ENCODE measurements at places on chromosomes 1 and 21. TPM values are rescaled to one million over a fixed set of nuclear protein-coding genes. Genes with fewer than 3 reads are reported as not detected.

- DNase-seq, result no peak
Observed at GRCh38 chr21:43925096-43925481, 60.1 kb downstream of the AGPAT3 start.

DNA sequence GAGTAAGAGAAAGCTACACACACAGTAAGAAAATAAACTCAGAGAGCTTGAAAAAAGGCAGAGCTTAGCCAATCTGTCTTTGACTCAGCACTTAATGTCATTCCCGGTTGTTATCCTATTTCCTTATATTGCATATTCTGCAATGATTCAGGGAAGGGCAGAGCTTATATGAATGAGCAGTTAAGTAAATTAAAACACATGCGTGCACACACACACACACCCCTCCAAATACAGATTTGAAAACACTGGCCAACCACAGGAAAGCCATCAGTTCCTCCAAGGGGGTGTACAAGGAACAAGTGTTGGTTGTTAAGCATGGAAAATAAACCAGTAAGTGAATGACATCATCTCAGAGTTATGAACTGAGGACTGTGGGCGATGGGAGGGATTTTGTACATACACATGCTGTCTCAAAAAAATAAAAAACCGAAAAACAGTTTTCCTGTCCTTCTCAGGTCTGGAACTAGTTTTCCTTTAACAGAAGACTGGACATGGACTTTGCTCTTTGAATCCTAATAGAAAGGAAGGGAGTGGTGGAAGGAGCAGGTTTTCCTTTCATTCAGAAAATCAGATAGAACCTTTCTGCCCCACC is 1.0 kb downstream of the IQGAP3 start:
- peak; percentile 84 for DNase-seq

DNA sequence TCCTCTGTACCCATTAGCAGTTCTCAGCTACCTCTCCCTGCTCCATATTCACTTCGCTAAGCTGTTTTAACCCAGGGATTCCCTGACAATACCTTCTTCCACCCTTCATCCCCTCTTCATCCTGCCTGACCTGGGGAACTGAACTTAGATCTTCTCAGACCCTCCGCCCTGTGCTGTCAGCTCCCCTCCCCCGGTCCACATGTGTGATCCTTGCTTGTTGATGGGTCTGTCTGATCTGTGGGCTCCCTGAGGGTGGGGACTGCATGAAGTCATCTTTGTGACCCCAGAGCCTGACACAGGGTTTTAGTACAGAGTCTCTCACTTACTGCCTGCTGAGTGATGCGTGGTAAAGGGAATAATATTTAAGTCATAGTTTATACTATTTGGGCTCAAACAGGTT is 11.8 kb downstream of the CHAF1B start:
- no peak for DNase-seq

GRCh38 chr1:170215072-170215885 is 69.5 kb downstream of the NTMT2 start:
- no peak for DNase-seq

DNA sequence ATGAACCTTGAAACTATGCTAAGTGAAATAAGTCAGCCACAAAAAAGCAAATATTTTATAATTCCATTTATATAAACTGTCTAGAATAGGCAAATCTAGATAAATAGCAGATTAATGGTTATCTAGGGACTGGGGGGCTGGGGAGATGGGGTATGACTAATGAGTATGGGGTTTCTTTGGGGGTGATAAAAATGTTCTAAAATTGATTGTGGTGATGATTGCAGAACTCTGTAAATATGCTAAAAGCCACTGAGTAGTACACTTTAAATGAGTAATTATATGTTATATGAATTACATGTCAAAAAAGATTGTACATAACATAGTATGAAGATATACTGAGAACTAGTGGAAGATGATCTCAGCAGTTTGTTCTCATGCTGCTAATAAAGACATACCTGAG is 675.0 kb downstream of the KIF26B start:
- no peak for DNase-seq

GRCh38 chr1:1941211-1941841 is 22.2 kb upstream of the TMEM52 start:
- no peak for DNase-seq

- DNase-seq, result no peak
Observed at GRCh38 chr1:14320518-14320917, 278.0 kb upstream of the KAZN start.

- no peak for DNase-seq
Observed at GRCh38 chr1:240189386-240189989, 97.8 kb downstream of the FMN2 start.

GRCh38 chr1:210250665-210250997 is 18.0 kb downstream of the SERTAD4 start:
- DNase-seq, result peak; percentile 72

DNA sequence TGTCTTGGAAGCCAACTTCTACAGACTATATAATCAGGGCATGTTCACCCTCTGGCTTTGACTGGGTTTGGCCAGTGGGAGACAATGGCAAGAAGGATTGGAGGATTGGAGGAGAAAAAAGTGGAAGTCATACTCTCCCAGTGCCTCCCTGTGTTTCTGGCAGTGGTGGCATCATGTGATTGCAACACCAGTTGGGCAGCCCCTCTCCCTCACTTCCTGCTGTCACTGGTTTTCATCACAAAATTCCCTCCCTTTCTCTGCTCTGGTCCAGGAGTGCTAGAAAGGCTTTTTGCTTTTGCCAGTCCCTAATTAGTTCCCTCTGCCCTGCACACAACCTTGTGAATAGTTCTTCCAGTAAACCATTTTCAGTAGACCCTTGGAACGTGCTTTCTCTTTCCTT is 3.7 kb upstream of the QSOX1 start:
- DNase-seq, result no peak

DNA sequence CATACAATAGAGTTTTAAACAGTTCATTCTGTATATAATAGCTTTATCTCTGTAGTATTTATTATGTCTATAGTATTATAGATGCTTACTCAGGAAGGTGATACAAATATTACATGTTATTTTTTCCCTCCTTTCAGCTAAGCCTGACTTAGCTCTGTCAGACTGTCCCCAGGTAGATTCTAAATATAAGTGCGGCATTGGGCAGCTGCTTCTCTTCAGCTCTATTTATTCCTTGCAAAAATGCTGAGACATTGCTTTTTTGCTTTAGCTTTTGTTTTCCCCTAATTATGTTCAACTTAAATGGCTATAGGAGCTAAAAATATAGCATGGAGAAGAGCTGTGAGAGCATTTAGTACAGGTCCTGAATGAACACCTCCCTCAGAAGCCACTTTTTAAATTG is 203.2 kb upstream of the BEND5 start:
- DNase-seq, result no peak

DNA sequence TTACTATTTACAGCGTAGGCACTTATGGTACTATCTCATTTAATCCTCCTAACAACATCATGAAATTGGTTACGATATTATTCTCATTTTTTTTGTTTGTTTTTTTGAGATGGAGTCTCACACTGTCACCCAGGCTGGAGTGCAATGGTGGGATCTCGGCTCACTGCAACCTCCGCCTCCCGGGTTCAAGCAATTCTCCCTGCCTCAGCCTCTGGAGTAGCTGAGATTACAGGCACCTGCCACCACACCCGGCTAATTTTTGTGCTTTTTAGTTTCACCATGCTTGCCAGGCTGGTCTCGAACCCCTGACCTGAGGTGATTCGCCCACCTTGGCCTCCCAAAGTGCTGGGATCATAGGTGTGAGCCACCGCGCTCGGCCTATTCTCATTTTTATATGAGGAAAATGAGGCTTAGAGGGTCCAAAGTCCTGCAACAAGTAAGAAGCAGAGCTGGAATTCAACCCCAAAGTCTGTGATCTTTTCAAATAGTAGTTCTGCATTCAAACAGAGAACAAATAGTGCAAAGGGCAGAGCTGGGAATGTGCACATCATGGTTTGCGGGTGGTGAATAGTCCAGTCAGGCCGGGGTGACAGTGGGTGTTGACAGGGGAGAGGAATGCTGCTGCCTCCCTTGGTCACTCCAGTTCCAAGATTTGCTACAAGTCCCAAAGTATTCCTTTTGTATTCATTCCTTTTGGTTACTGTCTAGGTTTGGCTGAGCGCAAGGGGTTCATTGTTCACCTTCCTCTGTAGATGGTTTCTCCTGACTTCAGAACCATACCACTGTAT is 4.6 kb downstream of the PRUNE1 start:
- no peak for DNase-seq

GRCh38 chr1:118185084-118185832 is at the start of gene SPAG17:
Gene SPAG17, minus strand, starts transcription at chr1:118185228. Its CDS starts 71 bp downstream, at chr1:118185157.
- DNase-seq, result no peak

DNA sequence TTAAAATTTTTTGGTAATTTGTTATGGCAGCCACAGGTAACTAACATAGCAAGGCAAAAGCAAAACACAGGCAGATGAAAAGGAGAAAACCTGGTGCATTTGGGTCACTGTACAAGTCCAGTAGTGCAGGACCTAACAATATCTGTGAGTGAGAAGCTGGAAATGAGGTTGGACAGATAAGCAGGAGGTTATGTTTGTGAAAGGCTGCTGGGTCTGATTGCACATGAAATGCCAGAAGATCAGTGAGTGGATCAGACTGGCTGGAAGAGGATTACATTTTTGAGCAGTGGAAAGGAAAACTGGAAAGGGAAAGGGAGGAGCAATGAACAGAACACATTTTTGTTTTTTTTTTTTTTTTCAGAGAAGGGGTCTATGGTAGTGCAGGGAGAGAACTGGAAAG is 73.6 kb downstream of the CYYR1 start:
- DNase-seq, result no peak

DNA sequence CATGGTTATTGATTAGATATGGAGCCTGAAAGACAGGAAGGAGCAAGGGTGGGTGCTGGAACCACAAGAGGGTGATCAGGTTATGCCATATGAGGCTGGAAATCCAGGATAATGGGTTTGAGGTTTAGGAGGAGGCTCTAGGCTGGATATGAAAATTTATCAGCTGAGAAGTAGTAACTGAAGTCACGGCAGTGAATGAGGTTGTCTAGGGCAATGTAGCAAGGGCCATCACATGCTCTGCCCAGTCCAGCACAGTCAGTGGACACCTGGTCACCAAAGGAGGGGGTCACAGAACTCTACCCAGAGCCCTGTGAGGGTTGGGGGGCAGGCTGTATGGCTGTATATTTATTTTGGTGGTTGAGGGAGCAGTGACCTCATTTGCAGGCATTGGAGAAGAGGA is 10.5 kb upstream of the TMEM61 start:
- no peak for DNase-seq

GRCh38 chr1:30446508-30446907 is 276.9 kb downstream of the MATN1 start:
- DNase-seq, result no peak

GRCh38 chr1:49626472-49626871 is 397.3 kb downstream of the AGBL4 start:
- DNase-seq, result no peak

- no peak for DNase-seq
Observed at GRCh38 chr1:108947871-108948525, 15.3 kb downstream of the CLCC1 start.

GRCh38 chr1:32142446-32143301 is 34.8 kb downstream of the KPNA6 start:
- DNase-seq, result peak; percentile 17

GRCh38 chr21:17819877-17820229 is 697 bp upstream of the C21orf91 start:
- DNase-seq, result no peak

DNA sequence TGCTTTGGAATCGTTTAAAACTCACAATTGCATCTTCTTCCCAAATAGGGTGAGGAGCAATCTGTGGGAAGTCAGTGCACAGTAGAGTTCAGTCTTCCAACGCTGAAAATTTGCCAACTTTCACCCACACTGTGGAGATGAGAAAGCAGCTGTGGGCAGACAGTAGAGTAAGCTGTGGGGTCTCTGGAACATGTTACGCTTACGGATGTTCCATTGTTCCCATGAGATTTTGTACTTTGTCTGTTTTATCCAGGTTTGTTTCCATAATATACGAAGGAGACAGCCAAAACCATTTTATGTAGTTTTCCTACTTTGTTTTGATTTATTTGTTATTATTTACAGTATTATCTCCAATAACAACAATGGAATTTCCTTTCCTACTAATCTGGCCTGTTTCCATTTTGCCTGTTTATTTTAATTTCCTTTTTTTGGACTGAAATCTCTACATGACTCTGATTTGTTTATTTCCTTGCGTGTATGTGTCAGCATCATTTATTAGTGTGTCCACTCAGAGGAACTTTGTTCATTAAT is 65.1 kb upstream of the RGL1 start:
- no peak for DNase-seq

DNA sequence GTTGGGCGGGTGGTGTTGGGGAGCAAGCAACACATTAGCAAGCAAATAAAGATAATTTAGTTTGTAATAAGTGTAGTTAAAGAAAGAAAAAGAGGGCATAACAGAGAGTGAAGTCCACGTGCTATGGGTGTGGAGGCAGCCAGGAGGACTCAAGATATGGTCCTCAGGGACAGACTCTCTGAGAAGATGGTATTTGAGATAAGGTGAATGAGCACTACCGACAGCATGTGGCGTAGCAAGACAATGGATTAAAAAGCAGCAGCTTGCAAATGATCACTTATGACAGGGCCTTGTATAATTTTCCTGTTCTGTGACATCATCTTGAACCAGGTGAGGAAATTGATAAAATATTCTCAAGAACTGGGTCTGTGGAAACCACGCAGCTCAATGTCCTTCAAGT is 487.8 kb downstream of the PCP4 start:
- no peak for DNase-seq

Gene SH3BGR
- total RNA-seq, result 4.5 TPM

Gene NLRP3
- not detected for total RNA-seq

Gene PLA2G4A
- total RNA-seq, result 3.3 TPM

Gene SYT11
- 0.08 TPM for total RNA-seq

Gene FAM89A
- 0.35 TPM for total RNA-seq

Gene FCRL4
- total RNA-seq, result not detected

Gene FNBP1L
- total RNA-seq, result 34.3 TPM

Gene KLHDC8A
- not detected for total RNA-seq

Gene TMEM240
- 8.3 TPM for total RNA-seq

Gene GNAT2
- 0.52 TPM for total RNA-seq

Gene PLA2G2D
- not detected for total RNA-seq

Gene KCNJ10
- not detected for total RNA-seq

Gene ACADM
- total RNA-seq, result 33.0 TPM
